ENCODE measurements at places on chromosomes 5 and 9.

GRCh38 chr9:72477930-72478518 lies 43.4 kb upstream of the TMC1 start:
- no peak for DNase-seq

DNA sequence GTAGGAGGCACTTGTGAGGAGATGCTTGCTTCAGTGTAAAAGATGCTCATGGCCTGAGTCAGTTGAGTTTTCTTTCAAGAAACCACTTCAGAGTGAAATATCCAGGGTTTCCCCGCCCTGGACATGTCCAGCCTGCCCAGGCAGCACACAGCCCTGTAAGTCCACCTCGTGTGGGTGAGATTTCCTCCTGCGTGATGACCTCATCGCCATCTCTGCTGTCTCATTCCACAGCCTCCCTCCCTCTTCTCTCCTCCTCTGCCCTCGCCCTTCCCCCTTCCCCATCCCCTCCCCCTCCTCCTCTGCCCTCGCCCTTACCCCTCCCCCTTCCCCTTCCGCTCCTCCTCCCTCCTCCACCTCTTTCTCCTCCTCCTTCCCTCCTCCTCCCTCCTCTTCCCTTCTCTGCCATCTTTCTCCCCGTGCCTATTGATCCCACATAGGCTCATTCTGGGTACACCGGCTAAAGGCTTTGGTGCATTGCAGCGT lies 34.0 kb upstream of the NCS1 start:
- no peak for DNase-seq

- DNase-seq, result no peak
These were observed 1729.2 kb upstream of the WWC1 start for GRCh38 chr5:166562246-166562645.

DNA sequence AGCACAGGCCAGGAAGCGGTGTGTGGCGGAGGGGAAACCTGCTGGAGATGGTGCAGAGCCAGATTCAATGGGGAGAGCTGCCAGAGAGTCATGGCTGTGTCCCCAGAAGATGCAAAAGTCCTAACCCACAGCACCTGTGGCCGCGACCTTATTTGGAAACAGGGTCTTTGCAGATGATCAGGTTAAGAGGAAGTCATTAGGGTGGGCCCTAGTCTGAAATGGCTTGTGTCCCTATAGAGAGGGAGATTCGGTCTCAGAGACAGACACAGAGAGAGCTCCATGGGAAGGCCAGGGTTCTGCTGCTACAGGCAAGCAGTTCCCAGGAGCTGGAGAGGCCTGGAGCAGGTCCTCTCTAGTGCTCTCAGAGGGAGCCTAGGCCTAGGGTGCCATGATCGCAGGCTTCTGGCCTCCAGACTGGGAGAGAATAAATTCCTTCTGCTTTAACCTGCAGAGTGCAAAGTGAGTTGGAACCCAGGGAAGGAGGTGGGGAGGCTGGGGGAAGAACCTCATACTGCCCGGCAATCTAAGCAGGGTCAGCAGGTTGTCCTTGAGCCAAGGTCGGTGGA lies 1.9 kb upstream of the LPCAT1 start:
- no peak for DNase-seq

- no peak for DNase-seq
These were observed 7.0 kb upstream of the FBXO4 start for GRCh38 chr5:41918105-41918504.

DNA sequence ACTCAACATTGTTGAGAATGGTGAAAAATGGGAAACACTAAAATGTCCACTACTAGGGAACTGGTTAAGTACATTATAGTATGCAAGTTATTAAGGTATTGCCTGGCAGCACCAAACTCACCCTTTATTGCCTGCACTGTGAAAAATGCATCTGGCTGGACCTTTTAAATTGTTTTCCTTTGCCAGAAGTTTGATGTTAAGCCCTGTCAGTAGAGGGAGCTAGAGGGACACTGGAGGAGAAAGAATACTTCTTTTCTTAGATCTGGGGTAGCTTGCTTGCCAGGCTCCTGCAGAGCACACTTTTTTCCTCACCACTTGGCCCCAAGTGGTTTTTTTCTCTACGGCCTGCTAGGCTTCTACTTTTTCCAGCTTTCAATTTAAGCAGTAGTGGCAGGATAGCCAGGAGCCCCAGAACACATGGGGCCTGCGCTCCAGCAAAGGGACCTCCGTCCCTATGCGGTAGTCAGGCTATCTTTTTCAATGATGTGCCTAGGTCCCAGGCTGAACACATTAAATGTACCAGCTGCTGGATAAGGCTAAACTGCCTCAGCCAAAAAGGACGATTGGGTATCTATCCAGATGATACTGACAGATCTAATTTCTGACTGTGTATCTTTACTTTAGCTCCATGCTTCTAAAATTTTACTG lies 8.0 kb upstream of the HABP4 start:
- DNase-seq, result peak; percentile 48

DNA sequence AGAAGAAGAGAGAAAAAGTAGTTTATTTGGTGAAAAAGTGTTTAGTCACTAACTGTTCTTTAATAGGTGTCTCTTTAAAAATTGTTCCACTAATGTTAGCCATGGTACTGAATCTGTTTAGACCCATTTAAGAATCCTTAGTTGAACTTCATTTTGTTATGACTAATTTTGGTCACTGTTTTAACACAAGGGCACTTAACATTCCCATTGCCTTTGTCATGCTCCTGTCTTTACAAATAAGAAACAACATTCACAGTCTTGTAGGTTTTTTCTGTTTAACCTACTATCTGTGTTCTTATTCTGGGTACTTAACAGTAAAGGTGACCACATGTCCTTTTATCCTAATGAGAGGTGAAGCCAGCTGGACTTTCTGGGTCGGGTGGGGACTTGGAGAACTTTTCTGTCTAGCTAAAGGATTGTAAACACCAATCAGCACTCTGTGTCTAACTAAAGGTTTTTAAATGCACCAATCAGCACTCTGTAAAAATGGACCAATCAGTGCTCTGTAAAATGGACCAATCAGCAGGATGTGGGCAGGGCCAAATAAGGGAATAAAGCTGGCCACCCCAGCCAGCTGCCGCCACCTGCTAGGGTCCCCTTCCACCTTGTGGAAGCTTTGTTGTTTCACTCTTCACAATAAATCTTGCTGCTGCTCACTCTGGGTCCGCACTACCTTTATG lies 116.7 kb downstream of the WDR70 start:
- DNase-seq, result no peak

- no peak for DNase-seq
These were observed 222.8 kb upstream of the KLF4 start for GRCh38 chr9:107712390-107712789.

- DNase-seq, result no peak
These were observed 5.2 kb upstream of the FCN2 start for GRCh38 chr9:134875371-134875770.

DNA sequence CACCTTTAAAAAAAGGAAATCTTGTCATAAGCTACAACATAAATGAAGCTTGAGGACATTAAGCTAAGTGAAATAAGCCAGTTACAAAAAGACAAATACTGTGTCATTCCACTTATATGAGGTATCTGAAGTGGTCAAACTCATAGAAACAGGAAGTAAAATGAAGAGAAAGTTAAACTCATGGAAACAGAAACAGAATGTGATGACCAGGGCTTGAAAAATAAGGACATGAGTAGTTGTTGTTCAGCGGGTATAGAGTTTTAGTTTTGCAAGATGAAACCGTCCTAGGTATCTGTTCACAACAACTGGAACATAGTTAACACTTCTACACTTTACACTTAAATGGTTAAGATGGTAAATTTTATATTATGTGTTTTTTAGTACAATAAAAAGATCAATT lies 47.8 kb upstream of the SLC1A3 start:
- no peak for DNase-seq

DNA sequence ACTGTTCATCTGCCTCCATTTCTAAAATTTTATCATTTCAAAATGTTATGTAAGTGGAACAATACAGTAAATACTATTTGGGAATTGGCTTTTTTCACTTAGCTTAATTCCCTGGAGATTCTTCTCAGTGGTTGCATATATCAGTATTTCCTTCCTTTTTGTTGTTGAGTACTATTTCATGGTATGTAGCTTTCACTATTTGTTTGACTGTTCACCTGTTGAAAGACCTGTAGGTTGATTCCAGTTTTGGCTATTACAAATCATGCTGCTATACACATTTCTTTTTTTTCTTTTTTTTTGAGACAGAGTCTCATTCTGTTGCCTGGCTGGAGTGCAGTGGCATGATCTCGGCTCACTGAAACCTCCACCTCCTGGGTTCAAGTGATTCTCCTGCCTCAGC lies 33.0 kb upstream of the PWWP2A start:
- DNase-seq, result no peak

- no peak for DNase-seq
These were observed 6.1 kb upstream of the VLDLR start for GRCh38 chr9:2615497-2615896.

GRCh38 chr5:160271396-160271795 lies 41.0 kb downstream of the CCNJL start:
- peak; percentile 59 for DNase-seq

DNA sequence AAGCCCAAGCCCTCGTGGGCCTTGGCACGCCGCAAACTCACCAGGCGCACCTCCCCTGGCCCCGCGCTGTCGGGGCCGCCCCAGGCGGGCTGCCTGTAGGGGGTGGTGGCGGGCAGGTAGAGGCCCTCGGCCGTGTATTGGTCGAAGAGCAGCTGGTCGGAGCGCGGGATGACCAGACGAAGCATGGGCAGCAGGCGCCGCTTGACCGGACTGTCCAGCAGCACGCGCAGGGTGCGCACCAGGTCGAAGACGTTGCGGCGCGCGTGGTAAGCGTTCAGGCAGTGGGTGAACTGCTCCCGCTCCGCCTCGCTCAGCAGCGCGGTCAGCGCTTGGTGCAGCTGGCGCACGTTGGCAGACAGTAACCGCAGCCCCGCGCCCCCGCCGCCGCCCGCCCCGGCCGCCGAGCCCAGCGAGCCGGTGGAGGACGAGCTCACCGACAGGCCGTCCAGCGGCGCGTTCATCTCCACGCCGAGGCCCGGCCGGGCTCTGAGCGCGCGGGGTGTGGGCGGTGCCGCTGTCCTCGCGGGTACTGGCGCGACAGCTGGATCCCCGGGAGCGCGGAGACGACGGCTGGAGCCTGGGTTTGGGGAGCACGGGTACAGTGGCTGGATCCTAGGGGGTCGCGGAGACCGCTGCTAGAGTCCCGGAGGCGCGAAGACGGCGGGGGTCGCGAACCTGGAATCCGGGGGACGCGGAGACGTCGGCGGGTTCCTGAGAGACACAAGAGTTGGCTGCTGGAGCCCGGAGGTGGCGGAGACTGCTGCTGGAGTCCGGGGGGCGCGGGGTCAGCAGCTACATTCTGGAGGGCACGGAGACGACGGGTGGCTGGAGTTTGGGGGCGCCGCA lies 709 bp downstream of the WHRN start:
- no peak for DNase-seq

GRCh38 chr9:100485196-100485595 lies 12.2 kb downstream of the TMEFF1 start:
- DNase-seq, result no peak

GRCh38 chr9:130682421-130683121 lies 11.0 kb upstream of the EXOSC2 start:
- DNase-seq, result peak; percentile 49

- DNase-seq, result peak; percentile 73
These were observed 350.2 kb downstream of the KIAA0825 start for GRCh38 chr5:94268226-94268625.

DNA sequence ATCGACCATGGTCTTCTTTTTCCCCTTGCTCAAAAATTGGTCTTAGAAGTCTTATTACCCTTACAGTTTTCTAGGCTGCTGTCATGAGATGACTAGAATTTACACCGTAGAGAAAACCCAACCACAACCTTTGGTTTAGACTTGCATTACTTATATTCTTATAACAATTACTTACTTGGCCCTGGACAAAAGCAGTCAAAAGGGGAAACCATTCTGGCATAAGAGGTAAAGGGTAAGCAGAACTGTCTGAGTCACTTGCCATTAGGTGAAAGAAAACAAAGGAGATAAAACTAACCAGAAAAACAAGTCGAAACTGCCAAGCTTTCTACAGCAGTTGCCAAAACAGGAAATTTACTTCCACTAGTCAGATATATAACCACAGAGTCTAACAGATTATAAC lies 17.9 kb downstream of the TMEM245 start:
- DNase-seq, result no peak

GRCh38 chr9:136700959-136701667 lies 11.3 kb upstream of the DIPK1B start:
- DNase-seq, result peak; percentile 80

DNA sequence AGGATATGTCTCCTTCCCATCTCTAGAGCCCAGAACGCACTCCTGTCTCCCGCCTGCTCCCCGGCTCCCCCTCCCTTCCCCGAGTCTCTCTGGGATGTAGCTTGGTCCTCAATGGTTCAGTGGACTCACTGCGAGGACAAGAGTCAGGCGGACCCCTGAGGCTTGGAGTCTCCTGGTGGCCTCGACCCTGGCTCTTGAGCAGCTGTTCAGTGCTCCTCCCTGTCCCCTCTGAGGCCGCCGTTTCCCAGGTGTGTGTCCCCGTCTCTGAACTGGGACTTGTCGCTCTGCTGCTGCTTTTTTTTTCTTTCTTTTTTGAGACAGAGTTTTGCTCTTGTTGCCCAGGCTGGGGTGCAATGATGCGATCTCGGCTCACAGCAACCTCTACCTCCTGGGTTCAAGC lies 44.8 kb upstream of the IER5L start:
- DNase-seq, result no peak

DNA sequence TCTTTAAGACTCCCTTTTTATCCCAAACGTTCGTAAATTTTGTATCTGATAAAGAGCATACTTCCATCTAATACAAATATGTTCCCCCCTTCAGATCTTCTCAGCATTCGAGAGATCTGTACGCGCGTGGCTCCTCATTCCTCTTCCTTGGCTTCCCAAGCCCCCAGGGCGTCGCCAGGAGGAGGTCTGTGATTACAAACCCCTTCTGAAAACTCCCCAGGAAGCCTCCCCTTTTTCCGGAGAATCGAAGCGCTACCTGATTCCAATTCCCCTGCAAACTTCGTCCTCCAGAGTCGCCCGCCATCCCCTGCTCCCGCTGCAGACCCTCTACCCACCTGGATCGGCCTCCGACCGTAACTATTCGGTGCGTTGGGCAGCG lies 19.9 kb downstream of the CDKN2A start:
- DNase-seq, result no peak

GRCh38 chr5:138712791-138713190 lies 40.4 kb upstream of the CTNNA1 start:
- no peak for DNase-seq

- no peak for DNase-seq
These were observed 89.7 kb upstream of the SLC44A1 start for GRCh38 chr9:105154723-105155191.

GRCh38 chr5:61635271-61635670 lies 303.2 kb downstream of the ZSWIM6 start:
- no peak for DNase-seq

GRCh38 chr5:95369782-95370181 lies 21.4 kb upstream of the FAM81B start:
- no peak for DNase-seq

GRCh38 chr9:123069010-123069481 lies 35.6 kb downstream of the GPR21 start:
- no peak for DNase-seq

DNA sequence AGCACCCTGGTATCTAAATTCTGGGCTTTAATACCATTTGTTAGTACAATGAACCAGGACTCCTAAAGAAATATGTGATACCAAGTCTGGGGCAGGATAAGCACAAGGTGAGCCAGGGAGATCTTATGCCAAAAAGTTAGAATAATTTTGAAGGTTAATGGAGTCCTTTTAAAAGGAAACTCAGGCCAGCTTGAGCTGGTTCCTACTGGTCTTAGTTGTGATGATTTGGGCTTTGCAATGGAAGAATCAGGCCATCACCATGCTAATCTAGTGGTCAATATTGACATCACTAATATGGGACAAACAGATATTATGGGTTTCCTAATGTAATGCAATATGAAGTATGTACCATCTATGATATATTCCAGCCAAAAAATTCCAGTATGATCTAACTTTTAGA lies 7.5 kb upstream of the SPATA9 start:
- no peak for DNase-seq

Data from thymus (tissue), 14 donors.